ENCODE measurements at places on chromosomes 1 and 21.

GRCh38 chr1:8020032-8020431 lies 6.1 kb downstream of the ERRFI1 start:
- DNase-seq, result peak; percentile 73

DNA sequence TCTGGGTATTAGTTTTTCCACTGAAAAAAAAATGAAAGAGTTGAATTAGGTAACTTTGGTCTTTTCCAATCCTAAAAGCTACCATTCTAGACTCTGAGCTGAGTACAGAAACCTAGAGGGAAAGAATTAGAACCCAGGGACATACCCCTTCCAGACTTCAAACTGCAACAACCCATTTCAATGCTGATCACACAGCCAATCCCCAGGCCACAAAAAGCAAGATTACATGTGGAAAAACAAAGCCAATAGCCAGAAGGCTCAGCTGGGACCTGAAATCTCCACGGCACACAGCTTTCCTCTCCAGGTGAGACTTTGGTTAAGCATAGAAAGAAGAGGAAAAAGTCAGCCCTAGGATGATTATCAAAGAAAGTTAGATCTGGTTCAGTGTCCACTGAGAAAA lies 88.8 kb downstream of the JAK1 start:
- no peak for DNase-seq

DNA sequence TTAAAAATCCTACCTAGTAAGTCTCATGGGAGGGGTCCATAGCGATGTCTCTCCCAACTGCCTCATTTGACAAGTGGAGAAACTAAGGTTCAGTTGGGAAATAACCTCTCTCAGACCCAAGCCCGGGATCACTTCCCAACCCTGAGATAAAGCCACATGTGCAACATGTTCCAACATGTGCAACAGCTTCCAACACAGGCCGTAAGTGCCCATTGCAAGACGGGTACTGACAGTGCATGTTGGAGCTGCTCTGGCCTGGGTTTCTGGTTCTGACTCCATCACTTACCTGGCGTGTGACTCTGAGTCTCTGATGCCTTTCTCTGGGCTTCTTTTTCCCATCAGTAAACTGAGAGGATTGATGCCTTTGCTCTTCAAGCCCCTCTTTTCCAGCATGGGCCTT lies 38.0 kb upstream of the FOXO6 start:
- no peak for DNase-seq

DNA sequence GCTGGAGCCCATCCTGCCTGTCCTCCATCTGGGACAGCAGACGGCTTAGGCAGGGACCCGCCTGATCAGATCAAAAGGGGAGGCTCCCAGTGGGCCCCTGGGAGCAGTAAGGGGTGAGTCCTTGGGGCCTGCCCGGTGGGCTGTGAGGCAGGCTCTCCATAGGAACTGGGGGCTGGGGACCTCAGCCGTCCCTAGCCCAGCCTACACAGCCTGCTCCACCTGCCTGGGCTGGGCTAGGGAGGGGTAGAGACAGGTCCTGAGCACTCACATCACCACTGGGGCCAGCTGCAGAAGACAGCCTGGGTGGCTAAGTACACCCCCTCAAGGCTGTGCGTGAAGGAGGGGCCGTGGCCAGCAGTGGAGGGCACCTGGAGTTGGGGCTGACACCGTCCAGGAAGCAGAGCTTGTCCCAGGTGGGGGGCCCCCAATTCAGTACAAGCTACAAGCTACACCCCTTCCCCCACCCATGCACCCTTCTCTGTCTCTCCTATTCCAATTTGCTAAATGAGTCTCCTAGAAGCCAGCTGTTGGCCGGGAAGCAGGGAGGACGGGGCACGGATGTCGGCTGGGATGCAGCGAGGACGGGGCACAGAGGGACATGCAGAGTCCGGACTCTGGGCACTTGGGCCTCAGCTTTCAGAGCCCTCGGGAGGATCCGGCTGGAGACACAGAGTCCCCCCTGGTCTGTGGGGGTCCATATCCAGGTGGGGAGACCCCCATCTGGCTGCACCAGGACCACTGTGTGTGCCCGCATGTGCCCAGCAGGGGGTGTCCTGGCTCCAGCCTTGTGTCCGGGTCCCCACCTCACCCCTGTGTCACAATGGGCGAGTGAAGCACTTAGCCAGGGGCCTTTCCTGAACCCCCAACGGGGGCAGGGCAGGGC lies 1.7 kb downstream of the ISG15 start:
- peak; percentile 30 for DNase-seq

GRCh38 chr1:39720094-39720999 lies 18.3 kb upstream of the PPIE start:
- peak; percentile 65 for DNase-seq

- DNase-seq, result no peak
These were observed 90.8 kb downstream of the UCHL5 start for GRCh38 chr1:192968323-192968722.

Data from fibroblast of skin of back (primary cell).